ENCODE measurements at places on chromosomes 7 and 10.

- no peak for DNase-seq
Observed at GRCh38 chr10:1316121-1316808, 260.1 kb downstream of the WDR37 start.

GRCh38 chr10:116026315-116026714 is 246.7 kb downstream of the GFRA1 start:
- no peak for DNase-seq

DNA sequence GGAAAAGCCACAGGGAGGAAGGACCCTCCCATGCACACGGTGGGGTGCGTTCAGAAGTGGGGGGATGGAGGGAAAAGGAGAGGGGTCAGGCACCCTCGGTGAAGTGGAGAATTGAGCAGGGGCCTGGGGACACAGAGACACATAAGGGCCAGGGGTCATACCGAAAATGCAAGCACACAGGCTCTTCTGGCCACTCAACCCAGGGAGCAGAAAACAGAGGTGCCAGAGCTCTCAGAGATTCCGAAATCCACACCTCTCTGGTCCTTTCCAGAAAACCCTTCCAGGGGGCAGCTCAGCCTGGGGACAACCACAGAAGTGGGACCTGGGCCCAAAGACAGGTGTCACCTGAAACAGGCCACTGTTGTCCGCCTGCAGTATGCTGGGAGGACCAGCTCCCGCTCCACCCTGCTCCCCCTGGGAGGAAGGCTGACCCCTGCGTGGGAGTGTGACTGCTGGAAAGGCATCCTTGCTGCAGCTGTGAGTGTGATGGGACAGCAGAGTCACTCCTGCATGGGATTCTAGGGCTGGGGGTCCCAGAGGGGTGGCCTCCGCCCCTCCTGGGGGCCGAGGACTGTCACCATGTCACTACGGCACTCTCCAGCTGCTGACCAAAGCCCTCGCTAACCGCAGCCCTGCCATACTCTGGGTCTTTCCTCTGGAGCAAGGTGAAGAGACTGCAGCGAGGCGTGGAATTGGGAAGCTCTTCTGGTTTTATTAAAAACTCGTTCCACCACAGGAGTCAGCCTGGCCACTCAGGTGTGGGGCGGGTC is 63.1 kb downstream of the TMEM209 start:
- DNase-seq: no peak

DNA sequence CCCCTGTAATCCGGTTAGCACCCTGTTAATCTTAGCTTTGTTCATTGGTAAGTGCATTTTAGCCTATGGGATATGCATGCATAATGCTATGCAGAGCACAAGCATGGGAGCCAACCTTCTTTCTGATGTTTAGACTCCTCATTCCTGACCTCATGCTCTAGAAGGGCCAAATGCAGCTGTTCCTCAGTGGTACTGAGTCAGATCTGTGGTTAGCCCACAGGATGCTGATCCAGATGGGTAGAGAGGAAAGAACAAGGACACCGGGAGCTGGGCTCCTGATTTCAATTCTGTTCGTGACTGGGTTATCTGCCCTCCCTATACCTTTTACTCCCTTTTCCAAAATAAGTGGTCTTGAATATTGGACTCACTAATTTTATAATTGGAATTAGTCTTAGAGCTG is 31.7 kb upstream of the C10orf90 start:
- DNase-seq: no peak

DNA sequence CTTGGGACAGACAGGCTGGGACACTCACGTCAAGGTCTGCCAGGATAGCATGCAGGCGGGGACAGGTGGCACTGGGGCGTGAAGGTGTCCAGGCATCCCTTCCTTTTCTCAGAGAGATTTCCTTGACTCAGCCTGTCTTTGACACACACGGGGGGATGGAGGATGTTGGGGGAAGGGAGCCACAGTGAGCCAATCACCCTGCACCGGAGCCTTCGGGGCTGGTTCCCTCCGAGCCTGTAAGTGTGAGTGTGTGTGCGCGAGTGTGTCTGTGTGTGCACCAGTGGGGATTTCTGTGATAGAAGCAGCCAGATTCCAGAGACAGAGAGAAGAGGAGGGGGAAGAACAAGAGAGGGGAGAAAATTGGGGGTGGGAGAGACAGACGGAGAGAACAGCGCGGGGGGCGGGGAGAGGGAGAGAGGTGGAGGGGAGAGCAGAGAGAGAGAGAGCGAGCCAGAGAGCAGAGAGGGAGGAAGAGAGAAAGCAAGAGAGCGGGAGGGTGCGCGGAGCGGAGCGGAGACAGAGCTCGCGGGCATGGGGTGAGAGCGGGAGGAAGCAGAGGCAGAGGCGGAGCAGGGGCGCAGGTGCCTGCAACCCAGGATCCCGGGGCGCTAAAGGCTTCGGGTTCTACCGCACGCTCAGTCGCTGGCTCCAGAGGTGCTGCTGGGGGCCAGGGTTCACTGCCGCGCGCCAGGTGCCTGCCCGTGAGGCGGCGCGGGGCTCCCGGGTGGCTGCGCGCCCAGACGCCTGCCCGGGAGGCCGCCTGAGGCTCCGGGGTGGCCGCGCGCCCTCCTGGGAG is 466 bp upstream of the GPR26 start:
- DNase-seq: no peak

GRCh38 chr10:111491154-111491553 is 414.3 kb downstream of the ADRA2A start:
- DNase-seq: no peak

- DNase-seq: no peak
Observed at GRCh38 chr7:99094401-99094800, 49.5 kb downstream of the SMURF1 start.

- DNase-seq: no peak
Observed at GRCh38 chr7:137454246-137454724, 110.8 kb upstream of the PTN start.

- no peak for DNase-seq
Observed at GRCh38 chr7:108875139-108875538, 305.5 kb downstream of the DNAJB9 start.

DNA sequence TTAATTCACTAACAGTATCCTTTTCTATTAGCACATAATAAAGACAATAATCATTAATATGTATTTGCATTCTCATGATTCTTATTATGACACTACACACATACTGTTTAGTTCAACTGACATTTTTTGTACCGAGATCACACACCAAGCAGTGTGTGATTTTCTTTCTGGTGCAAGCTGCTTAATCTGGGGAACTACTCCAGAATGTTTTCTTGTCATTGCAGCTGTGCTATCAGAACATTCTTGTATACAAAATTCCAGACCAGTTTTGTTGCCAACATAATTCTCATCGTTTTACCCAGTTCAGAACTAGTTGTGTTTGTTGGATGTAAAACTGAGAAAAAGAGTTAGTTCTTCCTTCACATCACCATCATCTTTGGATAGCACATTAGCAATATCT is 37.4 kb downstream of the VKORC1L1 start:
- DNase-seq: no peak

- no peak for DNase-seq
Observed at GRCh38 chr7:135509589-135509838, 388 bp downstream of the CNOT4 start.

DNA sequence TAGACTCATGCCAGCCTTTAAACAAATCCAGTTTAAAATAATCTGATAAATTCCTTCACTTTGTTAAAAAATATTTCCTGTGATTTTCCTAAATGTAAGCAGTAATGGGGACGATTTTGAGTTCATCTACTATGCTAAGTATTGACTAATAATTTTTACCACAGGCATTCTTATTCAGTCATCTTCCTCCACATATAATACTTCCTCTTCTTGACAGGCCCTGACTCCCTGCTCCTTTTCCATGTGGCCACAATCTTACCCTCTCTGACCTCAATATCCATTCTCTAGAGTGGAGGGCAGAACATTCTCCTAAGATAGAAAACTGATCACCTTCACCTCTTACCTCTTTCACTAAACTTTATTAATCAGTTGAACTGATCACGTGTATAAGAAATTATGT is 7.8 kb downstream of the DNAJC2 start:
- no peak for DNase-seq

GRCh38 chr7:30467271-30467670 is 11.3 kb downstream of the NOD1 start:
- DNase-seq: no peak

DNA sequence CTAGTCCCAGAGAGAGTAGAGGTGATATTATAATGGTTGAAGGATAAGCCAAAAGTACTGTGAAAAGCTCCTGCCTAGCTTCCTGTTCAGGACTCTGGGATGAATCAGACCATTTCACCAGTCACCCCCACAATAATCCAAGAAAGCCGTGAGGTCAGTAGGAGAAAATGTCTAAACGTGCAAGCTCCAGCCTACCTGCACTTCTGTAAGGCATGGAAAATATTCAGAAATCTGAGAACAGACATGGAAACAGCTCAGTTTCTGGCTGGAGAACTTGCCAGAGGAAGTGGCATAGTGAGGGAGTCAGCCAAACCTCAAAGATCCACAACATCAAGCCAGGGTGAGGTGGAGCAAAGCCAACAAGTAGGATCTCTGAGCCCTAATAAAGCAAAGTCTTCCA is 58.2 kb downstream of the ELAPOR2 start:
- DNase-seq: no peak

- no peak for DNase-seq
Observed at GRCh38 chr10:99529591-99530107, 3.1 kb upstream of the NKX2-3 start.

DNA sequence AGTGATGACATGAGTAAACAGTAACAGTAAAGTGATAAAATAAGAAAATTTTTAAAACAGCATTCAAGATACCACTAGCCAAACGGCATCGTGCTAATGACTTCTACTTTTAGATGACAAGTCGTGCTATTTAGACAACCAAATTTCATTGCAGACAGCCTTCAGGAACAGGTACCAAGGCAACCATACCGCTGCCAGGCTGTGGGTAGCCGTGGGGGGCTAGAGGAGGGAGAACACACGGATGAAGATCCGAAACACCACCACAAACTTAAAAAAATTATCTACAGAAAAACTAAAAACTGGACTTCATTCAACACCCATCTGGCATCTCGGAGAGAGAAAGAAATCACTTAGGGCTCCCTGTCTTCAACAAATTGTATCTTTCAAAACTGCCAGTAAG is 89.6 kb downstream of the RSU1 start:
- DNase-seq: no peak

GRCh38 chr7:55513868-55514267 is 58.4 kb downstream of the VOPP1 start:
- DNase-seq: no peak

- peak; percentile 23 for DNase-seq
Observed at GRCh38 chr10:78255796-78256638, 222.4 kb downstream of the RPS24 start.

DNA sequence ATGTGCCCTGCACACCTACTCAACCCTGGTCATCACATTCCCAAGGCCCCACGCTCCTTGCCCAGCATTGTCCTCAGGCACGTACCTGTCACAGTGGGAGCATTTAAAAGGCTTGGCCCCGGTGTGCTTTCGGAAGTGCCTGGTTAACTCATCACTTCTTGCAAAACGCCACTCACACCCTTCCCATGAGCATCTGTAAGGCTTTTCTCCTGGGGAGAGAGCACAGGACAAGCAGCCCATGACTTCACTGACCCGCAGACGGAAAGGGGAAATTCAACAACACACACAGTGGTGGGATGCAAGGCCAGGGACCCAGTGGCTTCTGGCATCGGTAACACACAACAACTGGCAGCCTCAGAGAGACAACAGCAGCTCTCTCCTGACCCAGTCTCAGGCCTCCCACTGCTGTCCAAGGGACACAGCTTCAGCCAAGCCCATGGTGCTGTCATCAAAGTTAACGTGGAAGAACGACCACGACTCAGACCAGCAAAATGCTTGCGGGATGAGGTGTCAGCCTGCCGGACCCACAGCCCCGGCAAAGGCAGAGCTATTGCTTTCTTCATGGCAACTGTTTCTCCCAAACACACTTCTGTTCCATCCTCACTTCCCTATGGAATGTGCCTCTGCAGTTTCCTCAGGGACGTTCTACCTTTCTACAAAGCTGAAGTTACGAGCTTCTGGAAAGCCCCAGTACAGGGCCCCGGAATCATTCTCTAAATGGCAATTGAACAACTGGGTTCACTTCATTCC is 4.8 kb downstream of the KLF6 start:
- DNase-seq: no peak

- DNase-seq: no peak
Observed at GRCh38 chr10:8418631-8419030, 364.1 kb downstream of the GATA3 start.

DNA sequence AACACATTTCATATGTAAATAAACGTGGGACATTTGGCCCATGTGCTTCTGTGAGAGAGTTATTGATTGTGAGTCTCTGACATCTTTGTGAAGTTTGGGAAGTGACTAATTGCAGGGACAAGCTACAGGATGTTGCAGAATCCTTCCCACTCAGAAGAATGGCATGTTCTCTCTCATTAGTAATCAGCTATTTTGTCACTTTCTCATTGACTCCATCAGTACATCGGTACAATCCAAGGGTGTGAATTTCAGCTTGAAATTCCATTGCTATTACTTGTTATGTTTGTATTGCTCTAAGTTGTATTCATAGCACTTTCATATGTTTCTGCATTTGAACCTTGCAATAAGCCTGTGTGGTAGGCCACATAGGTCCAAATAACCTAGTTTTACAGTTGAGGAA is 100.0 kb upstream of the KCNMA1 start:
- no peak for DNase-seq

DNA sequence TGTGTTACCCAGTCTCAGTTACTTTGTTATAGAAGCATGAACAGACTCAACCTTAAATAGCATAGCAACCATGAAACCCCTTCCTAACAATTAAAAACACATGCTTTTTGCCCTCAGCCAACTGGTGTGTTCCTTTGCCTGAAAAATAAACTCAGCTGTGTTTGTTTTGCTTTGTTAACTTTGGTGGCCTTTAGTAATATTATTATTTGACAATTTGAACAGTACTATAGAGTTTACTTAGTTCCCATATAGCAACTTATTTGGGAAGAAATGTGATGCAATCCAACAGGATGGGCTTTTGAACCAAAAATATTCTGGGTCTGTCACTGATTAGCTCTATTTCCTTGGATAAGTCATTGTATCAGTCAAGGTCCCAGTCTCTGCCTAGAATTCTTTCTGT is 22.5 kb upstream of the MKLN1 start:
- DNase-seq: no peak

- DNase-seq: no peak
Observed at GRCh38 chr10:52170776-52171175, 143.3 kb upstream of the DKK1 start.

DNA sequence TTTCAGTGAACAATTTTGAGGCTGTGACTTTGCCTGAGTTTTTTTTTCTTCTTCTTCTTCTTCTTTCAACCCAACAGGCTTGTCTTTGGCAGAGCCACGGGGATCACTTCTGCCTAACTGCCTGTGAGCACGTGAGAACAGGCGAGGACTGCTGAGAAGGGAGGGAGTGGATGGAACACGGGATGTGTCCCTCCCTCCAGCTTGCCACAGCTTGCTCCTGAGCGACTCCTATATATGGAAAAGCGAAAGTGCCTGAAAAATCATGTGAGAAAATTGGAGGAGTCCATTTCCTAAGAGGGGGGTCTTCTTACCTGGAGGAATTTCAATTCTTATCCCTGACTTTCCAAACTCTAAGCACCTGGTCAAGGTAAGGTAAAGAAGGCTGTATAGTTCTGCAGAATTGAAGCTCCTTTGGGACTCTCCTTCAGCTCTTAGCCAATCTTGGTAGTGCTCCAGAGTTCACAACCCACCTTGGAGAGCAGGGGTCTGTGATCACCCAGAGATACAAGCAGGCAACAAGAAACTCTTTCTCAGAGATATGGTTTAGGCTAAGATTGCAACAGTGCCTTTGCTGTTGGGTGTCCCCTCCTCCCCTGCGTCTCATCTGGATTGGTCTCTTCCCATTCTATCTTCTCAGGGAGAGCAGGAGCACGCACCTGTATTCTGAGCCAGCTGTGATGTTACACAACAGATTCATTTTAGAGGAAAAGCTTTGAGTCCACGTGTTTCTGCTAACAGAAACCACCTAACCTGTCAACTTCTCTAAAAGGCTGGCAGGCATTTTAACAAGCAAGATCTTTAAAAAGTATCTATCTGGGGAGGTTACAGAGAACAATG is at the start of gene MAT1A:
MAT1A (minus strand) TSS at position 208 of the 837 bp plus-strand sequence. CDS start 235 bp downstream, outside the sequence.
- DNase-seq: no peak

Data from uterus (tissue), 4 donors.